A549 treated with CORT108297 at 1 μM for 4 hours (cell line): ENCODE measurements at places on chromosomes 6 and 20. TPM values are rescaled to one million over a fixed set of nuclear protein-coding genes. Genes with fewer than 3 reads are reported as not detected.

THEMIS gene
- total RNA-seq: not detected in 5 replicates

MYMX gene
- not detected in 5 replicates for total RNA-seq

PRR18 gene
- total RNA-seq: 0.08 to 0.22 TPM (median 0.09 TPM) in 5 replicates

RAB44 gene
- 0.03 to 0.08 TPM (median 0.05 TPM) in 4 of 5 replicates, not detected in the other for total RNA-seq

CRNKL1 gene
- 21.7 to 25.1 TPM (median 23.4 TPM) in 5 replicates for total RNA-seq
